Astrocyte of the spinal cord (primary cell): ENCODE measurements at places on chromosomes 7 and 10.
A peak's percentile ranks its signal among the peaks of the same experiment; 100 is the strongest.

- no peak for DNase-seq
Measured at GRCh38 chr7:127536394-127536691, 49.1 kb downstream of the GCC1 start.

- DNase-seq, result no peak
Measured at GRCh38 chr10:117268258-117268657, 27.3 kb downstream of the SLC18A2 start.

GRCh38 chr7:50304129-50304910 lies at the start of gene IKZF1:
TSS of gene IKZF1 (plus strand) at chr7:50304716. CDS start at chr7:50319062, 14,346 bp downstream.
- no peak for DNase-seq

DNA sequence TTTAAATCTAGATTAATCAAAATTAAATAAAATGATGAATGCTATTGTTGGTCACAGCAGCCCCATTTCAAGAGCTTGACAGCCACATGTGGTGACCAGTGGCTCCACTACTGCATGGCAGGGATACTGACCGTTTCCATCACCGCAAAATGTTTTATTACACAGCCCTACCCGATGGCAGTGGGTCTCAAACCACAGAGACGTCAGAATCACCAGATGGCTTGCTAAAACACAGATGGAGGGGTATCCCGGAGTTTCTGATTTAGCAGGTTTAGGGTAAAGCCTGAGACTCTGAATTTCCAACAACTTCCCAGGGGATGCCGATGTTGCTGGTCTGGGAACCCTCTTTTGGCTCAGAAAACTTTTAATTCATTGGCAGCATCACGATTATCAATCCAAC lies 47.9 kb downstream of the RSU1 start:
- DNase-seq, result no peak

DNA sequence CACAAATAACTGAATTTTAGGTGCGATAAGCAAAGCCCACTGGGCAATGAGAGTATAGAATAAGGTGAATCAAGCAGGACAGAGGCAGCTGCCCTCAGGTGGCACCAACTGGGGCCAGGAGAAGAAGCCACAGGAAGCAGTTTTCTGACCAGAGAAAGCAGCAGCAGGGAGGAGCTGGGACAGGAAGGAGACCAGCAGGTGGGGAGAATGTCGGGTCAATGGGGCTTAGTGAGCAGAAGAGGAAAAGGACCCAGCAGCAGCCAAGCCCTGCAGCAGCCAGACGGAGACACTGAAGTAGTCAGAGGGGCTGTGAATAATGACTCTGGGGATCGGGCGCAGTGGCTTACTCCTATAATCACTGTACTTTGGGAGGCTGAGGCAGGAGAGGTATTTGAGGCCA lies 209.6 kb upstream of the SH2B2 start:
- DNase-seq, result no peak

DNA sequence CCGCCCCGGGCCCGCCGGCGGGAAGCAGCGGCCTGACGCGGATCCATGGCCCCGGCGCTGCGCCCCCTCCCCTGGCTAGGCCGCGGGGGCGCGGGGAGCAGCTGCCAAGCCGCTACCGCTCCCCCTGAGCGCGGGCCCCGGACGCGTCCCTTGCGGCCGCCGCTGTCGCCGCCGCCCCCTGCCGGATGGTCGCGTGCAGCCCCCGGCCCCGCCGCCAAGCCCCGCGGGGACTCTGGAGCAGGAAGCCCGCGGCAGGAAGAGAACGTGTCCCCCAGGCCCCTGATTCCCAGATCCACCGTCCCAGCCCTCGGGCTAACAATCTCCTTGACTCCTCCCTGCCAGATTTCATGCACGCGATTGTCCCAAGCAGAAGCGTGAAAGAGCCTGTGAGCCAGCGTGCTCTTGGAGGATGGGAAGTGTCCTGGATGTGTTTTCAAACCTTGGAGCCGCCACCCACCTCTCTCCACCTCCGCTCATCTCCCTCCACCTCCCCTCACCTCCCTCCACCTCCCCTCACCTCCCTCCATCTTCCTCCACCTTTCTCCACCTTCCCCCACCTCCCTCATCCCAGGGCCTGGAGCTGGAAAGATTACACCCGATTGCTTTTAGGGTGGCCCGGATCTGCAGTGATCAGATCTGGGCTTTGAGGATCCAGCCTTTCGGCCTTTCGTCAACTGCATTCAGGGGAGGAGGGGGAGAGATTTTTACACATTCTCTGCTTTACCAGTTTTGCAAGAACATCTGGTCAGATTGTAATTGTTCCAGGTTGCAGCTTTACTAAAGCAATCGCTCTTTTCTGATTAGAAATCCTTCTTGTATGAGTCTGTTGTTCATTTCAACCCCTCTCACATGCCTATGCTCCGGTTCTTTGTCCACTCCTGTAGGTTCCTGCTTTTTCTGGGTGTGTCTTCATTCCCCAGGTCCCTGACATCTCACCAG lies 570 bp upstream of the PRTFDC1 start:
- no peak for DNase-seq

DNA sequence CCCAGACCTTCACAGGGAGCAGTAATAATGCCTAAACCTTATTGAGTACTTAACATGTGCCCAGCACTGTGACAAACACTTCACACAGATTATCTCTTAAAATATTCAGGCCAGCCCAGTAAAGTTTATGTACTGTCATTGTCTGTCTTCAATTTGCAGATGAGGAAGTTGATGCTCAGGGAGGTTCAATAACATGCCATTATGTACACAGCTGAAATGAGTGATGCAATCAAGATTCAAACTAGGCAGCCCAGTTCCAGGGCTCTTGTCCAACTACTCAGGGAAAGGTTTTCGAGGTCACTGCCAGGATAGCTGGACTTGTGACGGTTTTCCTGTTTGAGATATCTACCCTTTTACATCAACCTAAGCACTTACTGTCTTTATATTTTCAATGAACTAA lies 56.1 kb downstream of the AUTS2 start:
- DNase-seq, result no peak

GRCh38 chr10:1519391-1519790 lies 217.9 kb downstream of the ADARB2 start:
- no peak for DNase-seq

GRCh38 chr10:51620131-51620530 lies 79.3 kb downstream of the CSTF2T start:
- no peak for DNase-seq

GRCh38 chr10:14382531-14382930 lies 51.8 kb upstream of the FRMD4A start:
- no peak for DNase-seq

DNA sequence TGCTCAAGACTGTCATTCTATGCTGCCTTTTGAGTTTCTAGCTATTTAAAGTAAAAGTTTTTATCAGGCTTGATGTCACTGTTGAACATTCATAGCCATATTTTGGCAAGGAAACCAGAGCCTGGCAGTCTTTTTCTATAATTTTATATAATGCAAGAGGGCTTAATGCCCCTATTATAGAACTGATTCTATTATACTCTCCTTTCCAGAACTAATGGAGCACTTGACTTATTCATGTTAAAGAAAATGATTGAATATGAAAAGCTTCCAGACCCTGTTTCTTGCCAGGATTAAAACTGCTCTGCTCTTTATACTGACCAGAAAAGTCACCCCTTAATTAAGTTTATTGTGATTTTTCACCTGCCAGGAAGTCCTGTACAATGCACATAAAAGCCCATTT lies 337.6 kb upstream of the CHRM2 start:
- DNase-seq, result no peak

DNA sequence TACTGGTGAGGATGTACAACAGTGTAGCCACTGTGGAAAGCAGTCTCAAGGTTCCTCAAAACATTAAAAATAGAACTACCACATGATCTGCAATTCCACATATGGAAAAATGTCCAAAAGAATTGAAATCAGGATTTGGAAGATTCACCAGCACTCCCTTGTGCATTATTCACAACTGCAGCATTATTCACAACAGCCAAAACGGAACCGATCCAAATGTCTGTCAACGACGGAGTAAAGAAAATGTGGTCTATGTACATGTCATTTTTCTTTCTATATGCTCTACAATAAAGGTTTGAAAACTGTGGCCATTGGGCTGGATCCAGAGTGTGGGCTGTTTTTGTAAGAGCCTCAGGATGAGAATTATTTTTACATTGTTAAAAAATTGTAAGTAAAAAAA lies 1206.1 kb upstream of the CELF2 start:
- DNase-seq, result no peak

DNA sequence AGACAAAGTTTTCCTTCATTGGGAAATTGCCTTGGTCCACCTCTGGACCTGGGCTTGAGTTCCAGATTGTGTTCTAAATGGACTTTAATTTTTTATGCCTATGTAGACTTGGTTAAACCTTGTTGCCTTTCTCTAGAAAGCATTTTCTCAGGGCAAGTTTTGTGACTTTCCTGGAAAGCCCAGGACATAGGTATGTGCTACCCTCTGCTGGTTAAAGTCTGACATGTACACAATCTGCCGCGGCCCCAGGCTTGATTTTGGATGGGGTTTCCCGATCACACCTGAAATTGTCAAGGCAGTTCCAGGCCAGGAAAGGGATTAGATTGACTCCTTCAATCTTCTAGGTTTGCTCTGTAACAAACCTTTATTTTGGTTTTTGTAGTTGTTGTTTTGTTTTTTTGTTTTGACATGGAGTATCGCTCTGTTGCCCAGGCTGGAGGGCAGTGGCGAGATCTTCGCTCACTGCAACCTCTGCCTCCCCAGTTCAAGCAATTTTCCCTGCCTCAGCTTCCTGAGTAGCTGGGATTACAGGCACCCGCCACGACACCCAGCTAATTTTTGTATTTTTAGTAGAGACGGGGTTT lies 14.1 kb upstream of the AKR1B10 start:
- DNase-seq, result peak; percentile 49

GRCh38 chr7:83672157-83672556 lies 23.2 kb upstream of the SEMA3E start:
- no peak for DNase-seq

DNA sequence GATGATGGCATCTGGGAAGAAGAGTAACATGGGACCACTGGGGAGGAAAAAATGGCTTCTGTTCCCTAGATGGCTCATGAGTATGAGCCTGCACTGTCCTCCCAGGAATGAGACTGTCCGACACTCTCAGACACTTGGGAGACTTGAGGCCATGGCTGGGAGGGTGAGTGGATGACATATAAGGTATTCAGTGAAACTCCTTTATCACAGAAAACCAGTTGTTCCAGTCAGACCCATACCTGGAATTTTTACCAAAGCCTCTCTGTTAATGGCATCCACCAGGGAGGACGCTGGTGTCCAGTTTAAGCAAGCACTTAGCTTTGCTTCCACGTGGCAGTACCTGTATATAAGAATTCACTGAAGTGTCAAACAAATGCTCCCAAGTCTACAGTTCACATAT lies 116.7 kb upstream of the C10orf90 start:
- DNase-seq, result no peak

- peak; percentile 85 for DNase-seq
Measured at GRCh38 chr7:16989811-16990413, 108.1 kb upstream of the AGR3 start.

- DNase-seq, result no peak
Measured at GRCh38 chr10:1136268-1136667, 80.1 kb downstream of the WDR37 start.

- no peak for DNase-seq
Measured at GRCh38 chr7:88628363-88629085, 131.0 kb upstream of the ZNF804B start.

- DNase-seq, result no peak
Measured at GRCh38 chr10:128864554-128865295, 602.3 kb upstream of the MGMT start.

GRCh38 chr10:1153805-1154351 lies 97.7 kb downstream of the WDR37 start:
- no peak for DNase-seq

DNA sequence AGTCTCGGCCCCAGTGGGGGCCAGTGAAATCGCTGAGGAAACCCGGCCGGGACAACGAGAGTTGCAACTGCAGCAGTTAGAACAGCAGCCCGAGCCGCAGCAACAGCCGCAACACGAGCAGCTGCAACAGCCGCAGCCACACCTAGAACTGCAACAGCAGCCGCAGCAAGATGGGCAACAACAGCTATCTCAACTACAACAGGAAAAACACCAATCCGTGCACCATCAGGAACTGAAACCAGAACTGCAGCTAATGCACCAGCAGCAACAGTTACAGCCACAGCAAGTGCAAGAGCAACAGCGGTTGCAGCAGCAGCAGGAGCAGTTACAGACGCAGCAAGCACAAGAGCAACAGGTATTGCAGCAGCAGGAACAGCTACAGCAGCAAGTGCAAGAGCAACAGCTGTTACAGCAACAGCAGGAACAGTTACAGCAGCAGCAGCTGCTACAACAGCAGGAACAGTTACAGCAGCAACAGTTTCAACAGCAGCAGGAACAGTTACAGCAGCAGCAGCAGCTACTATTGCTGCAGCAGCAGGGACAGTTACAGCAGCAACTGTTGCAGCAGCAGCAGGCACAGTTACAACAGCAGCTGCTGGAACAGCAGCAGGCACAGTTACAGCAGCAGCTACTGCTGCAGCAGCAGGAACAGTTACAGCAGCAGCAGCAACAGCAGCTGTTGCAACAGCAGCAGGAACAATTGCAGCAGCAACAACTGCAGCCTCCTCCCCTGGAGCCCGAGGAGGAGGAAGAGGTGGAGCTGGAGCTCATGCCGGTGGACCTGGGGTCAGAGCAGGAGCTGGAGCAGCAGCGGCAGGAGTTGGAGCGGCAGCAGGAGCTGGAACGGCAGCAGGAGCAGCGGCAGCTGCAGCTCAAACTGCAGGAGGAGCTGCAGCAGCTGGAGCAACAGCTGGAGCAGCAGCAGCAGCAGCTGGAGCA lies 6.1 kb downstream of the ZNF853 start:
- no peak for DNase-seq

DNA sequence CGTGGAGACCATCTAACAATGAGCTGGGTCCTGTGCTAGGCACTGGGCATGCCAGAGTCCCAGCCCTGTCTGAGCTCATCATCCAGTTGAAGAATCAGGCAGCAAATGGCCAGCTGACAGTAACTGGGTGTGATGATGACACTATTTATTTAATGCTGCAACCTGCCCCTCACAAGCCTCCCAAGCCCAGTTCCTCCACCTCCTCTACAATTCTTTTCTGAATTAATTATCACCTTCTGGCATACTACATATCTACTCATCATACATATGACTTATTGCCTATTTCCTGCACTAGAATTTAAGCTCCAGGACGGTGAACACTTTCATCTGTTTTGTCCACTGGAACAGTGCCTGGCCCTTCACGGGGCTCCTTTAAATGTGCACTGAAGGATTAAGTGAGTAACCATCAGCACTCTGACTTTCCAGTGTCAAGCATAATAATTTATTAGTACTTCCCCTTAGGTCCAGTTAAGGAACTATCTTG lies 96.7 kb upstream of the LAMB4 start:
- DNase-seq, result no peak

DNA sequence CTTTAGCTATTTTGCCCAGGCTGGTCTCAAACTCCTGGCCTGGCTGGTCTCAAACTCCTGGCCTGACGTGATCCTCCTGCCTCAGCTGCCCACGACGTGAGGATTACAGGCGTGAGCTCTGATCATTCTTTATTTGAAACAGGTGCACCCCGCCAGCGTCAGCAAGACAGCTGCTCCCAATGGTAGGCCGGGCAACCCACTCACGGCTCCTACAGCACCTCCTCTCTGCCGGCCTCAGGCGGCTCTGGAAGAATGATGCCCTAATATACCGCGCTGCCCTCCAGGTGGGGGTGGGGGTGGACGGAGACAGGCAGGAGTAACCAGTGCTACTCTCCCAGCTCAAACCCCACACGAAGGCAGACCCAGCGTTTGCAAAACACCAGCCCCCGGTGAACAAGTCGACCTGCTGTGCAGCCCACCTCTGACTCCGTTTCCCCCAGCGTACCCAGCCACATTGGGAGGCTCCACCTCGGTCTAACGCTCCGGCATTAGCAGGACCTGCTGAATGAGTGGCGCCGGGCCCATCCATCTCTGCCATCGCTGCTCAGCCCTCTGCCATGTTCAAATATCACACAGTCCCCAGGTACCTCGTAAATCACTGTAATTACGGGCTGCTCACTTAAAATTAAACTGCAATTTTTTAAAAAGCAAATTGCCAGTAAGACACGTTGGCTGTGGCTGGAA lies 148.6 kb downstream of the ELFN1 start:
- DNase-seq, result no peak
